DMS79 treated with DMSO at 0.1 percent for 48 hours (cell line): ENCODE measurements at places on chromosomes 7 and 10.

GRCh38 chr10:31912289-31912688, 16.3 kb downstream of the ARHGAP12 start:
- no peak for DNase-seq

DNA sequence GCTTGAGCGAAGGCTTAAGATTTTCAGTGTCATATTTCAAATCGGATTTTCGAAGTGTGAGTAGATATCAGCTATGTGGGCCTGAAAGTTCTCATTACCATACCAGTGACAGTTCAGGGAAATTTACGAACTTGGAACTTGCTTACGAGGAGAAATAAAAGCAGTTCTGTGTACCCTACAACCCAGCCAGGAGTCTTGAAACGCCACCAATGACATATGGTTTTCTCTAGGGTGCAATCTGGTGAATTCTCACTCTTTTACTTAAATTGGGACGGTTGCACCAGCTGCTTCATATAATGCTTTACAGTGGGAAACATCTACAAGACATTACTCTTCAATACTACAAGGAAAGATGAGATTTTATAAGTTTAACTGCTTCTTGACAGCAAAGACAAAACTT, 253.6 kb upstream of the FOXK1 start:
- DNase-seq: no peak

DNA sequence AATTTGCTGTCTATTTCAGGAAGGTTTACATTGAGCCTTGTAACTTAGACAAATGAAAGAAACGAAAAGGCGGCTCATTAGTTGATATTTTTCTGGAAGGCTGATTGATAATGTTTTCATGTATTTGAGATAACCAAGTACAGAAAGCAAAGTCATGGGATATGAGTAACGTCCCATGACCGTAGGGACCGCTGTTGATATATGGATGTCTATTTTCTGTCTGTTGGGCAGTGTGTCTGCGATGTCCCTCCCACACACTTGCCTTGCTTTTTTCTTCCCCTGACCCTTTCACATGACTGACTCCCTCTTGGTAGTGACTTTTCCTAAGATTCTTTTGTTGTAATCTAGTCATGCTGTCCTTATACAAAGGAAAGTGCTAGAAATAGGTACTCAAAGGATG, 57.0 kb upstream of the GPR158 start:
- no peak for DNase-seq

DNA sequence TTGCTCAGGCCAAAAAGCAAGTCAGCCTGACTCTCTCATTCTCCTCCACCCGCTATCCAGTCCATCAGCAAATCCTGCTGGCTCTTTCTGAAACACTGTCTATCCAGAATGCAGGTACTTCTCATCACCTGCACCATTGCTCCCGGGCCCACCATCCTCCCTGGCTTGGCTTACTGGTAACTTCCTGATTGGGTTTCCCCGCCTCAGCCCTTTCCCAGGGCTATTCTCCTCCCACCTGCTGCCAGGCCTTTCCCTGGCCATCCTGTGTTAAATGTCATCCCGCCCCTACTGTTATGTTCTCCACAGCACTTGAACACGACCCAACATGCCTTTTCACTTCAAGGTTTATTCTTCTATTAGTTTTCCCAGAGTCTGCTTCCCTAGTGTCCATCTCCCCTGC, 124.0 kb downstream of the CNNM2 start:
- peak; percentile 79 for DNase-seq

GRCh38 chr10:67520924-67521520, 175.0 kb downstream of the CTNNA3 start:
- no peak for DNase-seq

DNA sequence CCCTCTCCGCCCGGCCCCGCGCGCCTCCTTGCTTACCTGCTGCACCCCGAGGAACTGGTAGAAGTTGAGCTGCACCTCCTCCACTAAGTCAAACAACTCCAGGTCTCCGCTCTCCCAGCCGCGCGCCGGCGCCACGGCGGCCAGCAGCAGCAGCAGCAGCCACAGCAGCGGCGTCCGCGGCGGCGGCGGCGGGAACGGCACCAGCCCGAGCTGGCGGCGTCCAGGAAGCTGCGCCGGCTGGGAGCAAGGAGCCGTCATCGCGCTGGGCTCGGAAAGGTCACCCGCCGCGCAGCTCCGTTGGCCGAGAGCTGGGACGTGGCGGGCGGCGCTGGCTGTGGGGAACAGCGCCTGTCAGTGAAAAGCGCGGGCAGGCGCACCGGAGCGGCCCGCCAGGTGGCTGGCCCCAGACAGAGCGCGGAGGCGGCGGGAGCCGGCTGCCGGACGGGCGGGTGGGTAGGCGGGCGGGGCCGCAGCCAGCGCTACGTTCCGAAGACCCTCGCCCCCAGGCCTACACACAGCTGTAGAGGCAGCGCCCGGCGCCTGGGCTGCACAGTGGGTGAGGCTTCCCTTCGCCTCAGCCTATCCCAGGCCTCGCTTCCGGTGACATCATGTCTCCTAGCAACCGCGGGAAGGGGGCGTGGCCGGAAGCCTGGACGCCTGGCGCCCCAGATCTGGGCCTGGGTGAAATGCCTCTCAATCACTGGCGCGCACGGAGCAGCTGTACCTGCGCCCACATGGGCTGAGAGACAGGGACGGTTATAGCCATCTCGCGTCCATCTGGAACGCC, at the start of gene DNAJC1:
DNAJC1 (minus strand) TSS at position 554 of the 787 bp plus-strand sequence; CDS start at position 258, 296 bp downstream.
- DNase-seq: peak; percentile 75

DNA sequence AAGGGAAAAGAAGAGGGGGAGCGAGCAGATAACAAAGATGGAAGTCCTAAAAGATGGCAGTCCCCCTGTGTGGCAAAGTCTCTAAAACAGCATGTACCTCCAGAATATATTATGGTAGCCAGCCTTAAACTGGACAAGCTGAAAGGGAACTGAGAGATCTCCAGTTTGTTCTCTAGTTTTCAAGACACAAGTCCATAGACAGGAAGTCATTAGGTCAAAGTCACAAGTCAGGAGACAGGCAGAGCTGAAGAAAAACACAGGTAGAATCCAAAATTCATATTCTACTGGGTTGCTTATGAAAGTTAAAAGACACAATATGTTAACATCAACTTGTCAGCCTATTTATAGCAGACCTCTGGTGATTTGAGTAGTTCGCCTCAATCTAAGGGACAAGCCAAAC, 38.7 kb downstream of the FAM107B start:
- DNase-seq: no peak

DNA sequence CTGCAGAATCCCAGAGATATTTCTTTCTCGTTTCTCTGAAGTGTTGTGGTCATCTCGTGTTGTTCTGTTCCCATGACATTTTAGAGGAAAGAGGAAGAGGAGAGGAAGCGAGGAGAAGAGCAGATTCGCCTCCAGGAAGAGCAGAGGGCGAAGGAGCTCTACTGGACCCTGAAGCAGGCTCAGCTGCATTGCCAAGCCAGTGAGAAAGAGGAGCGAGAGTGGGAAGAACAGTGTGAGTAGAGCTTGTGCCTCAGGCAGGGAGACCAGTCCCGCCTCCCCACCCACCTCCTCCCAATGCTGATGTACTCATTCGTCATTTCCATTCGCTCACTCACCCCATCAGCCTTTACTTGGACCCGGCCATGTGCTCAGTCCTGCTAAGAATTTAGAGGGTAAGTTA, 50.8 kb downstream of the SH2D4B start:
- no peak for DNase-seq

DNA sequence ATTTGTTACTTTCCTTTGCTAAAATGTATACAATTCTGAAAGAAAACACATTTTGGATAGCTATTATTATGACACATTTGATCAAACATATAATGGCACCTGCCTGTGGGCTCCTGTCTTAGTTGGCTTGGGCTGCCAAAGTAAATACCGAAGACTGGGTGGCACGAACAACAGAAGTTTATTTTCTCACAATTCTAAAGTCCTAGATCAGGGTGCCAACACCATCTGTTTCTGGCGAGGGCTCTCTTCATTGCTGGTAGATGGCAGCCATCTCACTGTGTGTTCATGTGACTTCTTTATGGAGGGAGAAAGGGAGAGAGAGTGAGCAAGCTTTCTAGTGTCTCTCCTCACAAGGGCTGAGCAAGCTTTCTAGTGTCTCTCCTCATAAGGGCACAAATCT, 195.8 kb upstream of the FAM3C start:
- no peak for DNase-seq

- no peak for DNase-seq
These were observed 588.6 kb downstream of the DNAJB6 start for GRCh38 chr7:157925383-157925875.

DNA sequence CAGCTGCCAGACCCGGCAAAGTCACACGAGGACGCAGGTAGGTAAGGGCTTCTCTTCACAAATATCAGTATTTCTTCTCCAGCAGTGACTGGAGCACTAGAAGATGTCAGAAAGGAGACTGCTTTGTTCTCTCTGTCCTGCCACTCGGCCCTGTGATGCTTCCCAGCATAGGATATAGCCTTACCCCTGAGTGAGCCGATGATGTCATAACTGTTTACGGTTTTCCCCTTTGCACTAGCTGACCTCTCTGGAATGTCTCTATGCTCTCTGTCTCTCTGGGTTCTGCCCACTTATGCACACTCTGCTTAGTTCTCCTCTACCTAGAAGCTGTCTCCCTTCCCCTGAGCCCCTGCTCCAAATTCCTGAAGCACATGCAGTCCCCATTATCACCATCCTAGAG, 167.5 kb upstream of the PODXL start:
- DNase-seq: no peak

GRCh38 chr10:10259013-10259412, 758.7 kb upstream of the CELF2 start:
- no peak for DNase-seq
